ENCODE measurements at places on chromosomes 1 and 21.

- DNase-seq = no peak
Observed at GRCh38 chr21:46311568-46311967, 12.1 kb downstream of the C21orf58 start.

DNA sequence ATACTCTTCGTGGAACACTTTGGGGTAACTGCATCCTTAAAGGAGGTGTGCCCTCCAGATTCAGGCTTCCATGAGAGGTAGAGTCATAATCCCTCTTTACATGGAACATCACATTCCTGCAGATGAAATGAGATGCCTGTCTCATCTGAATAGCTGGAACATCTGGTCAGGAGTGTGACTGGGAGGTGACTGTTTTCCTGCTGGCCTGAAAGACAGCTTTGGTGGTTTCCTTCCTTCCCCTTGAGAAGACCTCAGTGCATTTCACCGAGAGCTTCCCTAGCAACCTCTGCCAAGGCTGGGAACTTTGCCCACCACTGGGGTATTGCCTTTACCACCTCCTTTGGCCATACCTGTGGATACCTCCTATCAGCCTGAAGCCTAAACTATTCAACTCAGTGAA, 46.7 kb upstream of the GUCA2A start:
- DNase-seq = no peak

DNA sequence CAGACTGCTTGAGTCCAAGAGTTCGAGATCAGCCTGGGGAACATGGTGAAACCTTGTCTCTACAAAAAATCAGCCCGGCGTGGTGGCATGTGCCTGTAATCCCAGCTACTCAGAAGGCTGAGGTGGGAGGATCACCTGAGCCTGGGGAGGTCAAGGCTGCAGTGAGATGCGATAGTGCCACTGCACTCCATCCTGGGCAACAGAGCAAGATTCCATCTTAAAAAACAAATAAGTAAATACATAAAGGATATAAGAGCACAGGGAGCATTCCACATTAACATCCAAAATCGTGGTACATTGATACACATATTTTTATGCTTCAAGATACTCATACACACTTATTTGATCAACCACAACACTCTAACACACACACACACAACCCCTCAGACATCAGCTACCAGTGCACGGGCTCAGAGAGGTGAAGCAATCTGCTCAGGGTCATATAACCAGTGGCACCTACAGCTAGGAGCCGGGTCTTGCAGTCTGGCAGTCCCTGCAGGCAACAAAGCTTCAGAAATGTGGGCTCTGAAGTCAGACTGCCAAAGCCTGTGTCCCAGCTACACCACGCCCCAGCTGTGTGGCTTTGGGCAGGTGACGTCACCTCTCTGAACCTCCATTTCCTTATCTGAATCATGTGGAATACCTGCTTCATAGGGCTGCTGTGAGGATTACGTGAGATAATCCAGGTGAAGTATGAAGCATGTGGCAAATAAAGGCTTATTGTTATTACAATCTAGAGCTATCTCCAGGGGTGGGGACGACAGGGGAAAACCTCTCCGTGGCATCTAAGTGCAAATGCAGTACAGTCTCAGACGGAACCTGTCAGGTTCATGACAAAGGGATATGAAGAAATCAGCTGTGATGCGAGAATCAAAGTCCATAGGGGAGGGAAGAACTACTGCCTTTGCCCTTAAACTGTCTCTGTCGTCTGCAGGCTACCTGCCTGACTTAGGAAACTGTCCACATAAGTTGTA, 4.8 kb upstream of the CRYBG2 start:
- DNase-seq = peak; percentile 13

GRCh38 chr1:64873576-64873975, 92.8 kb downstream of the JAK1 start:
- DNase-seq = no peak

DNA sequence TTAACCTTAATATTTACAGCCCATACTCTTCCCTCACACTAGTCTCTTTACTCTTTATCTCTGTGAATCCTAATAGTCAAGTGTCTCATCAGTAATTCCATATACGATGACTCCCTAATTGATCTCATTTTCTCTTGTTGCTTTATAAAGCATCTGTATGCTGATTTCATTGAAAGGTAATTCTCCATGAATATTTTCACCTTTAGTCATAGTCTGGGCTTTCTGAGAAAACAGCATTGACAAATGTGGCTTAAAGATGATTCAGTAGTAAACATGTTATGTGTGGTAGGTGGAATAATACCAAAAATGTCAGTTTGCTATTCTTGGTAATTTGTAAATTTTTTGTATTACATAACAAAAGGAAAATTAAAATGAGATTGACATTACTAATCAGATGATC, 1176.5 kb downstream of the NCAM2 start:
- no peak for DNase-seq

DNA sequence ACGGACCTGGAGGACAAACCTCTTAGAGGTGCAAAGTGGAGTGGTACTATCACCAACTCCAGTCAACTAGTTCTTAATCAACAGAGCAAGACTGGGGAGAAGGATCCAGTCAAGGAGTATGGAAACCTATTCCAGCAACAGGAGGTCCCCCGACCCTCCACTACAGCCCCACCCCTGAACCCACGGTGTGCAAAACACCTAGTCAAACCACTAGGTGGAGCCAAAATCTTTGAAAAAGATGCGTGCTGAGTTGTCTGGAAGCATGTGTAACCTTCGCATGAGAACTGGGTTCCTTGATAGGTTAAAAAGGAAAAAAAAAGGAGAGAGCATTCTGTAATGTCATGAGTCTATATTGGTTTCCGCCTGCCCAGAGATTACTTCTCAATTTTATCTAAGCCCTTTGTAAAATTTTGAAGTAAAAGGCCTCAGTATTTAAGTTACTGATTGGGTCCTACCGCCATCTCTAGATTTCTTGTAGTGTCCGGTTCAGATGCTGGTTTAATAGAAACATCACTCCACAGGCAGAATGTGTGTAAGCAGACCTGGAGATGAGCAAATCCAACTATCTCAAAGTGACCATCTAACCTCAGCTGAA, 81.9 kb upstream of the HAO2 start:
- DNase-seq = peak; percentile 54

DNA sequence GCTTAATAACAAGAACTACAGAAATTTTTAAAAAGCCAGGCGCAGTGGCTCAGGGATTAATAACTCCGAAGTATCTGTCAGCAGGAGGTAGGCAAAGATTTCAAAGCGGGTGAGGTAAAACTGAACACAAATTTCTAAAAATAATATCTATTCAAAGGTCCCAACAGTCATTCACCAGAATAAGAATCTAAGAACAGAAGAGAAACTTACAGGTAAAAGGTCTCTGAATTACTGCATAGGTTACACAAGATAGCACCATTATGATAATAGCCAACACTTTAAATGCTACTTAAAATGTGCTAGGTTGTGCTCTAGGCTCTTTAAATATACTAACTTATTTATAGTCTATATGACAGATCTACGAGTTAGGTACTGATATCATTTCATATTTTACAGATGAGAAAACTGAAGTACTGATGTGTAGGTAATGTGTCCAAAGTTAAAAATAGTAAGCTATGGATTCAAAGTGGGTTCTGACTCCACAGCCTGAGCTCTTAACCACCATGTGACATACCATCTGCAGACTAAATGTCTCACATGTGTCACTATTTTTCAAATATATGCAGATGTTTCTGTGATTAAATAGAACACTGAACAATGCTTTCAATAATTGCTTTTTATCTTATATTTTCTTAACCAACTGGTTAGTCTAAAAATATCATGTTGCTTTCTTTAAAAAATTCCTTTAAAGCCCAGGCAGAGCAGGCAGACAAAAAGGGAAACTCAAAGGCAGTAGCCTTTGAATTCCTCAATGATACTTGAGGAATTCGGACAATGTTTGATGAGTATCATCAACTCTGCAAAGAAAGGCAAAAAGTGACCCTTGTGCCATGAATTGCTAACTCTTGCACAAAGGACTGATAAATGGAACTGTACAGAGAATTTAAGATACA, 80.5 kb upstream of the TTC39A start:
- DNase-seq = no peak

DNA sequence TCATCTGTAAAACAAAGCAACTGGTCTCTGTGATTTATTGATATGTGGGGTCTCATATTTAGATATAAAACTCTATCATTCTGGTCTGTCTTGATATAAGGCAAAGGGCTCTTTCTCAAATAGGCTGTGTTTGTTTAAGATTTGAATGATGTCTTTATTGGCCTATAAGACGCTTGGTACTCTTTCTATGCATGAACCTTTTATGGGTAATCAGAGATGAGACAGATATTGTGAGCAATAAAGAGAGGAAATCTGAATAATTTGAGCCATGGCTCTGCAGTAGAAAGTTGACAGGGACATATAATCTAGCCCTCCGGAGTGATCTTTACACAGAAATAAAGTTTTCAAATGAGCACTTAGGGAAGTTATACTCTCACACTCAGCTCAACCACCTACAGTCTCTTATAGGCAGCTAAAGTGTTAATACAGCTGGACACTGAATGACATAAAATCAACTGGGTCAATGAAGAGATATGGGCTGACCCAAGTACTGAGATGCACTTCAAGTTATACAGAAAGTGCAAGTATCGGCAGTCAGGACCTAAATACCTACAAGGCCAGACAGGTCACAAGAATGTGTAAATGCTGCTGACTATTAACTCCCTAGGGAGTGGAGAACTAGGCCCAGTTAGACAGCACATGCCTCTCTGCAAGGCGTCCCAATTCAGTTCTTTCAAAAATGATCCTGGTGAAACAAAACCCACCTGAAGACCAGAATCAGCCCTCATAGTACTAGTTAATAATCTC, 111.0 kb downstream of the PTPN14 start:
- peak; percentile 66 for DNase-seq

DNA sequence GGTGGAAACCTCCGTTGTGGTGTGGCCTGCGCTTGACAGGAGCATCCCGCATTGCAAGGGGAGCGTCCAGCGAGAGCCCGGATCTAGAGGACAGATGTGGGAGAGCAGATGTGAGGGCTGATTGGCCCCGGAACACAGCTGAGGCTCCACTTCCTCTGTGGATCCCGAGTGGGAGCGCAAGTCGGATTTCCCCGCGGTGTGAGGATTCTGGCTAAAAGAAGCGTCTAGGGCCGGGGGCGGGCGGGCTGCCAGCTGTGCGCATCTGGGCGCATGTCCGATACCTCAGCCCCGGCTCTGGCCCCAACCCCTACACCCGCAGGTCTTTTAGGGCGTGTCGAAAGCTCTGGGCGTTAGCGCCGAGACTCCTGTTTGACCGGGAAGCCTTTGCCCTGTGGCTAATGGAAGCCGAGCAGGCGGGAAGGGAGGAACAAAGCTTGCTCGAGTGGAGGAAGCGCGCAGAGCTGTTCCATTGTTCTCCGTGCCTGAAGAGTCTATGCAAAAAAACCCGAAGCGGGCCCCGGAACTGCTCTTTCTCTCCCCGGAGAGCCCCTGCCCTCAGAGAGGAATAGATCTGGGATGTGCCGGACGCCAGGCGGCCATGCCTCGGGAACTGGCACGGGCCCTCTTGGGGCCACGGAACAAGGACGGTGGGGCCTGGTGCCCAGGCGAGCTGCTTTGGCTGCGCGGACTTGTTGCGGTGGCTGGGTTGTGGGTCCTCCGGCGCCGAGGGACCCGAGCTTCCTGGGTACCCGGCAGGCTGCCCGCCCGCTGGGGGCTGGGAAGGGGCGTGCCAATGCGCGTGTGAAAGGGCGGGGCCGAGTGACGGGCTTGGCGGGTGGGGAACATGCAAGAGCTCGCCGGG, 111.1 kb downstream of the NAV1 start:
- DNase-seq = peak; percentile 96

GRCh38 chr1:215018555-215018954, 64.0 kb upstream of the KCNK2 start:
- DNase-seq = no peak

DNA sequence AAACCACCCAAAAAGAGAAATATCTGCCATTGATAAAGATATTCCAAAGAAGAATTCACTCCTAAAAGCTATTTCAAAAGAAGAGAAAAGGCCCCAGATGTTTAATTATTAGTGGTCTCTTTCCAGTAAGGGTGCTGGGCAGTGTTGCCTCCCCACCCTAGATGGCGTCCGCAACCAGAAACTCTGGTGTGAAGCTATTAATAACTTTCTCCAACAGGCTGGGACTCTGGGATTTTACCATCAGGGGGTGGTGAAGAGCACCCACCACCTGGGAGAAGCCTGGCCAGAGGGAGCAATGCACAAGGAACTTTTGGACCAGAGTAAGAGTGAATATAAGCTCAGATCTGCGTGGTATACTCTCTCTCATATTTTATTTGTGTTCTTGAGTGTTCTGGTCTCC, 115.4 kb upstream of the TIAM1 start:
- DNase-seq = peak; percentile 47

DNA sequence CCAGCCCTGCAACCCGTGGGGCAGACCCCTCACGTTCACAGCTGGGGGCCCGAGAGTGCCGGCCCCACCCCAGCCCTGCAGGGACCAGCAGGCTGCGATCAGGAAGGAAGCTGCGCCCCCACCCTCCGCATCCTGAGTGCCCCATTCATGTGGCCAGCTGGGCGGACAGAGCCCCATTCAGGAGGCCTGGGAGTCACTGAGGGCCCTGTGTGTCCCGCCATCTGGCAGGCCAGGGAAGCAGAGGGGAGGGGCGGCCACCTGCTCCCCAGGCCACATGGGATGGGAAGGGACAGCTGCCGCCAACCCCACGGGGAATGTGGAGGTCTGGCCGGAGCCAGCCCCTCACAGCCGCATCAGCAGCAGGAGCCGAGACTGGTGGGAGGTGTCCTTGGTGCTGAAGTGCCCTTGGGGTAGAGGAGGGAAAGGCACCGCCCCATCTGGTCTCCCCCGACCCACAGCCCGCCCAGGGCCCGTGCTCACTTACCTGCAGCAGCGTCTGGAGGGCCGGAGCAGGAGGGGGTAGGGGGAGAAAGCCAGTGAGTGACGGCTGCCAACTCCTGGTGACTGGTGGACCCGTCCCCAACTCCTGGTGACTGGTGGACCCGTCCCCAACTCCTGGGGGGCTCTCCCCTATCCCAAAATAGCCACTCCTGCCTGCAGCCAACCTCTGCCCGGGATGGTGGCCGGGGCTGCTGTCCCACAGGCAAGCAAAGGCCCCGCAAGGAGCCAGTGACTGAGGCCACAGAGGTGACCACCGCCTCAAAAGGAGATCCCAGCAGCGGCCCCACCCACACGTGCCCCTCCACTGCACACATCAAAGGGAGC, 8.7 kb downstream of the ACAP3 start:
- DNase-seq = peak; percentile 68

DNA sequence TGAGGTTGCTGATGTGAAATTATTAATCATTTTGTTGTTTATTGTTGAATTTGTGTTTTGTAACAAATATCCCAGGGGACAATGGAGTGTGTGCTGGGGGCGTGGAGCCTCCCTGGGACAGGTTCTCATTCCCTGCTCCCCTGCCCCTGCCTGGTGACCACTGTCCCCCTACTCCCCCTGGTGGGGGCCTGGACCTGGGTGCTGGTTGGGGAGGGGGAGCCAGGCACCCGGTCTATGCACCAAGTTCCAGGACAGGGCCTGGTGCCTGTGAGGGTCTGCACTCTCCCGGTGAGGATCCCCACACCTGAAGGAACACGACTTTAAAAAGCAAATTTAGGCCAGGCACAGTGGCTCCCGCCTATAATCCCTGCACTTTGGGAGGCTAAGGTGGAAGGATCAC, 42.4 kb downstream of the CHD5 start:
- DNase-seq = no peak

Measured in NCI-H69 (cell line).